Fibroblast of skin of abdomen (primary cell): ENCODE measurements at places on chromosomes 11 and 22.

DNA sequence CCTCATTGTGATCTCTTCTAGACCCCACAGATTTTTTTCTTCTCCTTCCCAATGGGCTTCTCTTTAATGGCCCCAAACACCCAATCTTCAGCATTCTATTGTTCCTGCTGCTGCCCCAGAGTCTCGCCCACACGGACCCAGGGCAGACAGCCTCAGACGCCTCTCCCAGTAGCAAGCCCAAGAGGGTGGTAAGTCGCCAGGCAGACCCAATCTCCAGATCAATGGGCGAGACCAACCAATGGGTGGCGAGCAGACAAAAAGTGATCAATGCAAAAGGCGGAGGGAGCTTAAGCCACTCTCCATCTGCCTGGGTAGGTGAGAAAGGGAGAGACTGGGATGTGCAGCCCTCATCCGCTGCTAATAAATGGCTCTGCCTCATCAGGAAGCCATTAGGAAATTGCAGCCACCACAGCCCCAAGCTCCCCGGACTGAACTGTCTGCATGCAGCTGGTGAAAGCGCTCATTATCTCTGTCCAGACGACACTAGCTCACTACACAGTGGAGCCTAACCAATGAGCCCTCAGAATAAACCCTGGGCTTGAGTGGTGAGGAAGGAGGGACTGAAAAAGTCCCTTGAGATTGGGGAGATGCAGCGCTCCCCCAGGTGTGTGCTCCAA is 81.8 kb downstream of the ETS1 start:
- no peak for DNase-seq

DNA sequence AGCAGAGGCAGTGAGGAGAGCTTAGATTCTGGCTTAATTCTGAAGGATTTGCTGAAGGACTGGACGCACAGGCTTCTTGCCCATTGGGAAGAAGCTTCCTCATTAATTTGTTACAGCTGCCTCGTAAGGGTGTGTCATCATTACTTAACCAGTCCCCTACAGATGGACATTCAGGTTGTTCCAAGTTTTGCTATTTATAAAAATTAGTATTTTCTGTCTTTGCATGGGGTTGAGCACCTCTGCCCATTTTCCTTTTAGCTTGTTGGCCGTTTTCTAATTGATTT is 38.1 kb downstream of the CAPN1 start:
- DNase-seq = peak; percentile 16

- DNase-seq = no peak
These were observed 16.3 kb upstream of the OPCML start for GRCh38 chr11:133548641-133549040.

GRCh38 chr22:30291058-30291892 is 2.0 kb upstream of the CASTOR1 start:
- DNase-seq = no peak

- DNase-seq = peak; percentile 54
These were observed 1.3 kb upstream of the HDAC10 start for GRCh38 chr22:50252082-50253045.

GRCh38 chr11:16981651-16982194 is 32.5 kb downstream of the PLEKHA7 start:
- no peak for DNase-seq

GRCh38 chr22:21038405-21038804 is 6.0 kb upstream of the SLC7A4 start:
- no peak for DNase-seq

- DNase-seq = no peak
These were observed 1635.2 kb downstream of the FAM181B start for GRCh38 chr11:81098471-81098870.
